ENCODE measurements at places on chromosomes 12 and 14.

DNA sequence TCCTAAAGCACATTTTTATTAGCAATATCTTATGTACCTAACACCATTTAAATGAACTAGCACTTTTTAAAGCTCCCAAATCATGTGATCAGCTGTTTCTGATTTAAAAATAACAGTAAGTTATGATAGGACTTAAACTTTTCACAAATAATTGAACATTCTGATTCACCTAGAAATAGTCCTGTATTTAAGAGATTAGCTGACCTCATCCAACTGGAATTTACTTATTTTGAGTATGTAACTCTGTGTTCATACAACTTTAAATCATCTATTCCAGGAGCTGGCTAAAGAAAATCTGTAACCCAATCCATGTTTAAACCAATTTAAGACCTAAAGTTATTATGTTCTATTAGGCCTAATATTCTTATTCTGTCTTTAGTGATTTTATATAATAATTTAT, 184.3 kb downstream of the CCDC91 start:
- no peak for DNase-seq

DNA sequence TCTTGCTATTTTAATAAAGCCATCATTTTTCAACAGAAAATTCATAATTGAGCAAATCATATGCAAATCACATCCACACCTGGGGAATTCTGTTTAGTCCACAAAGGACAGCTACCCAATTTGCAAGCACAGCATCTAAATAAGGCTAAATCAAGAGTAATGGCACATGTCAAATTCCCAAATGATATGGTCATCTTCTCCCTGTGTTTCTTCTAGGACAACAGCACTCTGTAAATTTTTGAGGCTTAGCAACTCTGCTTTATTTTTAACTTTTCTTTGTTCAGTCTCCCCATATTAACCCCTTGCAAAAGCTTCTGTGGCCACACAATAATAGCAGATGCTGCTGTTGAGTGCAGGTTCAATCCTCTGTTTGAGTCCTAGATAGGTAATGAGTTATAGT, 155.6 kb upstream of the DAAM1 start:
- no peak for DNase-seq

GRCh38 chr12:110314308-110314707, 33.3 kb downstream of the ATP2A2 start:
- DNase-seq, result no peak

GRCh38 chr14:30915596-30915995, 41.2 kb downstream of the COCH start:
- DNase-seq, result no peak

- no peak for DNase-seq
These were observed 70.5 kb upstream of the DIO3 start for GRCh38 chr14:101490771-101491170.

- no peak for DNase-seq
These were observed 2.1 kb downstream of the TTC6 start for GRCh38 chr14:37597538-37597913.

GRCh38 chr12:23356440-23356839, 593.0 kb downstream of the SOX5 start:
- no peak for DNase-seq

DNA sequence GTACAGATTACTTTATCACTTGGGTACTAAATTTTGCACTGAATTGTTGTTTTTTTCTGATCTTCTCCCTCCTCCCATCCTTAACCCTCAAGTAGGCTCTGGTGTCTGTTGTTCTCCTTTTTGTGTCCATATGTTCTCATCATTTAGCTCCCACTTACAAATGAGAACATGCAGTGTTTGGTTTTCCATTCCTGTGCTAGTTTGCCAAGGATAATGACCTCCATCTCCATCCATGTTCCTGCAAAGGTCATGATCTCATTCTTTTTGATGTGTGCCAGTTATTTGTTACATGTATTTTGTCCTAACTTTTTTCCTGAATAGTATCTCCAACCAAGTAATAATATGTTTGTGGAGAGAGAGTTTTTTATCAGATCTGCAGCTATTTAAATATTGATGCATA, 44.2 kb downstream of the A2M start:
- no peak for DNase-seq

- no peak for DNase-seq
These were observed 59.7 kb downstream of the FUT8 start for GRCh38 chr14:65472189-65472588.

- DNase-seq, result no peak
These were observed 3.3 kb downstream of the PRICKLE1 start for GRCh38 chr12:42586268-42586667.

GRCh38 chr12:10189653-10190052, 10.8 kb downstream of the TMEM52B start:
- no peak for DNase-seq

- DNase-seq, result no peak
These were observed 30.7 kb upstream of the LALBA start for GRCh38 chr12:48600552-48600951.

DNA sequence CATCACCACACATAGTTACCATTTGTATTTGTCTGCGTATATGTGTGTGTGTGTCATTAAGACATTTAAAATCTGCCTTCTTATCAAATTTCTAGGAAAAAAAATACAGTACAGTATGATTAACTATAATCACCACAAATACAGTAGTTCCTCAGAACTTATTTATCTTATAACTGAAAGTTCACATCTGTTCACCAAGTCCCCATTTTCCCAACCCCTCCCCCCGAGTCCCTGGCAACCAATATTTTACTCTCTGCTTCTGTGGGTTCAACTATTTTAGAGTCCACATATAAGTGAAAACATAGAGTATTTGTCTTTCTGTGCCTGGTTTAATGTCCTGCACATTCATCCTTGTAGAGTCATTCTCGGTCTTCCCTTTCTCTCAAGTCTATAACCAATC, 12.3 kb downstream of the CAPS2 start:
- no peak for DNase-seq

DNA sequence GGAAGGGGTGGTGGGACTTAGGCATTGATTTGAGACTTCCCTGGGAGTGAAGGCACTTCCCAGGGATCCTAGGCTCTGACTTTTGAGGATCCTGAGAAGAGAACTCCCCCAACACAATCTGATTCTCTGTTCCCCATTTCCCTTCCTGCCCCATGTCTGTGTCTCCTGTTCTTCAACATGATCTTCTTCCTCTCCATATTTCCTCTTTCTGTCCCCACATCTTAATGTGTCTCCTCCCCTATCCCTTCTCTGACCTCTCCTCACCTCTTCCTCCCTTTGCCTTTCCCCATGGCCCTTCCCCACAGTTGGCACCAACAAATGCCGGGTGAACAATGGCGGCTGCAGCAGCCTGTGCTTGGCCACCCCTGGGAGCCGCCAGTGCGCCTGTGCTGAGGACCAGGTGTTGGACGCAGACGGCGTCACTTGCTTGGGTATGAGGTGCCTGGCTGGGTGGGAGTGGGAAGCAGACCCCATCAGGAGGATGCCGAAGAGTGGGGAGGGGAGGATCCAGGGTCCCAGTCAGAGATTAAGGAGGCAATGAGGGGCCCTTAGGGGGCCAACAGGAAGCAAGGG, 15.2 kb upstream of the LRP1-AS start:
- no peak for DNase-seq

DNA sequence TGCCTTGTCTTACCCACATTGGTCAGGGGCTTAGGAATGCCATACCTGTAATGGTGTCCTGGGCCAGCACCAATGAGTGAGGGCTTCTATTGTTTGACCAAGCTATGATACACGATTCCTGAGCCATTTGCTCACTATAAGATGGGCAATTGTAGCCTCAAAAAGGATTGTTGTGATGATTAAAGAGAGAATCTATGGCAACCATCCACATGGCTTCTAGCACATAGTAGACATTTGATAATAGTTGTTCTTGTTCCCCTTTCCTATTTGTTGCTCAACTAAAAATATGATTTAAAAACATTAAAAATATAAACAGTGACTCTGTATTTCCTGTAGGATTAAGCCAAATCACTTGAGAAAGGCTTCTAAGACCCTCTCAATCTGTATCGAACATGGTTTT, 366.1 kb downstream of the PCNX1 start:
- no peak for DNase-seq

DNA sequence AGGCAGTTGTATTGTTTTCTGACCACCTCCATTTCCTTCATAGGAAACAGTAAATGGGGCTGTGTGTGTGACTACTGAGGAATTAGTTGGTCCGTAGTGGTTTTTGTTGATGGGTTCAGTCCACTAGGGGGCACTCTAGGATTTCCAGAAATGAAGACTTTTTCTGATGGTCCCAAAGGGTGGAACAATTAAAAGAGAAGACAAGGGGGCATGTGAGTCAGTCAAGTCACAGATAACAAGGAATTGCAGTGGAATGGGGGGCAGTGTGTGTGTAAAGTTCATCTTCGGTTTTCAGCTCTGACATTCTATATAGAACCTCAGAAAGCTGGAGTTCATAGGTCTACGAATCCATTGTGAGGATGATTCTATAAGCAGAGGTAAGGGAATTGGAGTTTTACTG, 186.6 kb upstream of the OR4E1 start:
- DNase-seq, result no peak

DNA sequence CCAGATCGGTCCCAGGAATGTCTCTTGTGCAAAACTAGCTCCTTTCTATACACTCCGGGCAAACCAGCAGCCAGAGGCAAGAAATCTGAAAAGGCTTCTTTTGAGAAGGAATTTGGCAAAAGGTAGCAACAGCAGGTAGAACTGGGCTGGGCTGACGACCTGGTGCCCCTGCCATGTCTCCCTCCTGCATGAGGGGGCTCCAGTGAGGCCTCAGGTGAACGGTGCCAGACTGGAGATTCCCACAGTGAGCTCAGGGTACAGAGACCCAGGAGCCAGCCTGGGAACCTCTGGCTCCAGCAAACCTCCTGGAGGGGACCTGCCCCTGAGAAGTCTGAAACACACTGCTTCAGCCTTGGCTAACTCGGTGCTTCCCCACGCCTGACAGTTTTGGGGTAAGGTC, 10.8 kb downstream of the ITPK1 start:
- no peak for DNase-seq

DNA sequence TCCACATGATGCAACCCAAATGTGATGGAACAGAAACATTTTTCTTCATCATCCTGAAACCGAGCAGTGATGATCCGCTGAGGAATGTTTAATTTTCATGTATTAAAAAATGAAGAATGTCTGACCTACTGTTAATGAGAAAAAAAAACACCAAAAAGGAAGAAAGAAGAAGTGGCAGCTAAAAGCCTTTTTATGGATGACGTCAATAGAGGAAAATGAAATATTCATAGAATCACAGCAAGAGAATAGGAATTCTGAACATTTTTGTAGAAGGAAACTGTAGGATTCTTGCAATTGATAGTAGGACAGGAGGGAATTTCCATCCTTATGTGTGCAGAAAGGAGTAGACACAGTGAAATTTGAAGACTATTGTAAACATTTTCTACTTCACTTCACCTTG, 112.9 kb downstream of the PRKCH start:
- DNase-seq, result no peak

DNA sequence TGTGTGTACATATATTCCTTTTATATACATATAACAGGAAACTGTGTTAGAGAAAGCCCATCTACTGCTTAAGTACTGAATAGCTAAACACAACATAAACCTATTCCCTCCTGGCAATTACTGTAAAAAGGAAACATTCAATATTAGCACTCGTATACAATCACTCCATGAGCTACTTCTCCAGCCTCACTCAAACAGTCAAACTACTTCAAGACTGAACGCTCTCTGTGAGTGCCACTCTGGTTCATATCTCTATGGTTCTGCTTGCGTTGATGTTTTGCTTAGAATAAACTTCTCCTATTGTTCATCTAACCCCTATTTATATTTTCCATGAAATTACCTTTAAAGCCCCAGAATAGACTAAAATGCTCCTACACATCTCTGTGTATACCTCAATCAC, 243.7 kb downstream of the MED13L start:
- DNase-seq, result no peak

DNA sequence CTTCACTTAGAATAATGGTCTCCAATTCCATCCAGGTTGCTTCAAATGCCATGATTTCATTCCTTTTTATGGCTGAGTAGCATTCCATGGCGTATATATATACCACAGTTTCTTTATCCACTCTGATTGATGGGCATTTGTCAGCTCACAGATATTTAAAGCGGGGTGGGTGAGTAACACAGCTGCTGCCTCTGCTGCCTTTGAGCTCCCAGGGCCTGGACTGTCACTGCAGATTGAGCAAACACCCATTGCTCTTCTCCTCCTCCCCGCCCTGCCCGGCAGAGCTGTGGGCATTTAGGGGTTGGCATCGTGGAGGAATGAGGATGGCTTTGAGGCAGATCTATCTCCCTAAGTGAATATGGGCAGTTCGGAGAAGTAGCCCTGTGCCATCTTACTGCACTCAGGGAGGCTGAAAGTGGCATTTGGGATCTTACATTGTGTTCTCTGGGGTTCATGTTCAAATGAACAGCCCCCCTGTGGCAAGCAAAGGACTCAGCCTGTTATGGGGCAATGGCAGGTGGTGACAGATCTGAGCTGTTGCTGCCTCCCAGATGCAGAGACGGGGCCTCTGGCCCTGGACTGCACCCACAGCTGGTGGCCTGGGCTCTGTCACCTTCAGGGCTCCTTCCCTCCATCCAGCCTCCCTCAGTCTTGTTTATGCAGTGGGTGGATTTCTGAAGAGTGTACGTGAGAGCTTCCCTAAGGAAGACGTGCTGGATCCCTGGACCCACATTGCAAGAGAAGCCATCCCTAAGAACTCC, 4.9 kb downstream of the RFLNA start:
- DNase-seq, result no peak

- peak; percentile 91 for DNase-seq
These were observed 14.8 kb downstream of the PROX2 start for GRCh38 chr14:74860899-74861733.
